Breast epithelium (tissue), 4 donors: ENCODE measurements at places on chromosomes 3 and 15. TPM values are rescaled to one million over a fixed set of nuclear protein-coding genes. Genes with fewer than 3 reads are reported as not detected.

MASP1 gene
- 11.5 TPM for total RNA-seq

TRPM1 gene
- total RNA-seq = not detected

C3orf22 gene
- total RNA-seq = not detected

MLF1 gene
- 9.6 TPM for total RNA-seq

OXSR1 gene
- total RNA-seq = 33.1 TPM

ADCY5 gene
- 11.5 TPM for total RNA-seq

APEH gene
- 80.0 TPM for total RNA-seq

CPLX3 gene
- total RNA-seq = not detected

SPSB4 gene
- total RNA-seq = not detected

- no peak for DNase-seq
Measured at GRCh38 chr3:61080737-61081445, 170.4 kb downstream of the FHIT start.

- DNase-seq = no peak
Measured at GRCh38 chr3:141454054-141454453, 32.8 kb upstream of the RASA2 start.

DNA sequence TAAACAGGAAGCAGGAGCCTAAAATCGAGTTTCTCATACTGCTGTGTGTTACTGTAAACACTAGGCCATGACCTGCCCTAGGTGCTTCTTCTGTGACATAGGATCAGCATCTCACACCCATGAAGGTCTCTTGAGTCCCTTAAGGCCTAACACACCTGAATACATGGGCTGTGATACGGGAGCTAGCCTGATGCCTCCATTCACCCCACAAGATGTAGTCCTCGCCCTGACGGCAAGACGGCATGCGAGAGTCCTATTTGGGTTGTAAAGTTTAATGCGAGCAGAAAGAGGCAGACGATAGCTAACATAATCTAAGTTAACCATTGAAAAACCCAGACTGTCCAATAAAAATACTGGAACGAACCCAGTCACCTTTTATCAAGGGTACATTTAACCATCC lies 241.1 kb upstream of the ICE2 start:
- DNase-seq = no peak

GRCh38 chr15:60585743-60586708 lies 107.1 kb upstream of the ICE2 start:
- peak; percentile 35 for DNase-seq

DNA sequence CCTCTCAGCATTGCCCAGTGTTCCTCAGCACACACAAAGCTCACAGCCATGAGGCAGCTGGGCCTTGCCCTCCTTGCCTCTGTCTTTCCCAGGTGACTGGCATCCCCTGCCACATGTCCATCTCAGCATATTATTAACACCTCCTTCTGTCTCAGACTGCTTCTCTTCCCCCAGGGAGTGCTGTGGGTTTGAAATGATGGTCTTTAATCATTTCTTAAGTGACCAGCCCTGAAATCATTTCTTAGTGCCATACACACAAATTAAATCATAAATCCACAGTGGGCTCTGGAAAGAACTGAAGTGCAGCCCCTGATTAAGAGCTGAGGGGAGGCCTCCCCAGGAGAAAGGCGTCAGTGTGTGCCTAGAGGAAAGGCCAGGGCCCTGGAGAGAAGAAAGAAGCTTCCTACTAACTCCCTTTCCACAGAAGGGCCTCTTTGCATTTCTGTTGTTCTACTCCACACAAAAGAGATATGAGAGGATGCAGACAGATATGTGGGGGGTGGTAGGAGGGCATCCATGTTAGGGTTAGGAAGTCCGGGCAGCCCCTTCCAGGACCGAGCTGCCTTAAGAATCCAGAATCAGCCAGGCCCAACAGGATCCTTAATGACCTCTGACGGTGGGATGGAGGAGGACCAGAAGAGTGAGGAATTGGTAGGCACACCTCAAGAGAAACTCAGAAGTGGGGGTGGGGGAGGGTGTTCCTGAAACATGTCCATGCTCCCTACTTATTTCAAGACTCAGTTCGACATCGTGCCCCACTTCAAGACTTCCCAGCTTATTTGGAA lies 290.8 kb downstream of the EPHB1 start:
- no peak for DNase-seq

- no peak for DNase-seq
Measured at GRCh38 chr3:14262212-14262611, 83.6 kb downstream of the LSM3 start.

DNA sequence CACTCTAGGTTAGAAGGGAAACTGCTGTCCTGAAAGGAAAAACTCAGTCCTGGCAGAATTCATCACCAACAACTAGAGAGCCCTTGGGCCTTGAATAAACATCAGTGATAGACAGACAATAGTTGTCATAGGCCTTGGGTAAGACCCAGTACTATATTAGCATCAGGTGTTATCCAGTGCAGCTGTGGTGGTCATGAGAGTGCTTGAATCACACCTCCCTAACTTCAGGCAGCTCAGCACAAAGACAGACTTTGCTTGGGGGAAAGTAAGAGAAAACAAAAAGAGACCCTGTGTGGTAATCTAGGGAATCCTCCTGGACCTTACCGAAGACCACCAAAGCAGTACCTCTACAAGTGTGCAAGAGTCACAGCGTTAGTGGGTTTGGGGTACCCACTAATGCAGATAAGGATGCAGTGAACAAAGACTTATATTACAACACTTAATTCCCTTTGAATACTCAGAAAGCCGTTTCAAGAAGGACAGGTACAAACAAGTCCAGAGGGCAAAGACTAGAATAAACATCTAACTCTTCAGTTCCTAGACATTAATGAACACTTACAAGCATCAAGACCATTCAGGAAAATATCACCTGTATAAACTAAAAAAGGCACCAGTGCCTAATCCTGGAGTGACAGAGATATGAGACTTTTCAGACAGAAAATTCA lies 332.3 kb upstream of the EPHA3 start:
- DNase-seq = no peak

GRCh38 chr3:57151021-57151449 lies 14.1 kb downstream of the IL17RD start:
- no peak for DNase-seq

DNA sequence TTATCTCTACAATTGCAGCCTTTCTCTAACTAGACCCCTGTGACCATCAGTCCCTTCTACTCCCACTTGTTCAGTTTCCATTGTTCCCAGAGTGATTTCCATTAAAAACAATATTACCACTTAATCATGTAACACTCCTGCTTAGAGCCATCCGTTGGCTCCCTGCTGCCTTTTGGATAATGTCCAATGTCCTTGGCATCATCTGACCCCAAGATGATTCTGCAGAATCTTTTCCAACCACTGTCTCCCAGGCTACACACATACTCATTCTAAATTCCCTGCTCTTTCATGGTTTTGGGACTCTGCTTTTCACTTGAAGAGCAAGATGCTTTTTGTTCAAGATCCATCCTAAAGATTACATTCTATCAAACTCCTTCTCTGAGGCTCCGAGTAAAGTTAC lies 7.1 kb downstream of the KCNH8 start:
- DNase-seq = no peak

DNA sequence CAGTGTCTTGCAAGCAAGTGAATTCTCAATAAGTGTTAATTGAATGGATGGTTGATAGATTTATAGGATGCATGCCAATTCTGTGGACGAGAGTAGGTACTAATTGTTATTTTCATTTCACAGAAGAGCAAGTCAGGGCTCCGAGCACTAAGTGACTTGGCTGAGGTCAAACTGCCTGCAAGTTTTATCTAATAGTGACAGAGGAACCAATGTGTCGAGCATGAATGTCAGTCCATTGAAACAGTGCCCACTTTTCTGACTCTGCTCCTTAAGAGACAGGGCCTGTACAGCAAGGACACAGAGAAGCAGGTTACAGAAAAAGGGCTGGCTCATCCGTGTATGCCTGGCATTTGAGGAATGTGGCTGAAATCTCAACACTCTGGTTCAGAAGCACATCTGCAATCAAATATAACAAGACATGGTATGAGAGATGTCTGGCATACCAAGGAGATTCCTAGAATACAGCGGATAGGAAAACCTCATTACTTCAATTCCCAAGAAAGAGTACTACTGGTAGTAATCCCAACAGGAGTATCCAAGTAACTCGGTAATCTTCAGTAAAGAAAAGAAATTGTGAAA lies 6.0 kb upstream of the B3GNT5 start:
- DNase-seq = no peak
